Osteoblast (primary cell): ENCODE measurements at places on chromosomes 12 and 14. TPM values are rescaled to one million over a fixed set of nuclear protein-coding genes. Genes with fewer than 3 reads are reported as not detected.
A peak's percentile ranks its signal among the peaks of the same experiment; 100 is the strongest.

The PTPRQ gene
- total RNA-seq: 5.3 and 5.4 TPM in 2 replicates

The PTPRR gene
- total RNA-seq: under 0.01 TPM in 1 of 2 replicates, not detected in the other

The CLEC6A gene
- total RNA-seq: not detected in 2 replicates

The CLEC4D gene
- total RNA-seq: not detected in 2 replicates

The IFNG-AS1 gene
- under 0.01 and 0.29 TPM in 2 replicates for total RNA-seq

The BCL11B gene
- total RNA-seq: 0.36 and 0.88 TPM in 2 replicates

The CLEC14A gene
- total RNA-seq: 0.29 TPM in 1 of 2 replicates, not detected in the other

The CKB gene
- 5.1 and 8.3 TPM in 2 replicates for total RNA-seq

The GARIN6 gene
- total RNA-seq: not detected in 2 replicates

The AKAP3 gene
- total RNA-seq: 1.5 and 2.2 TPM in 2 replicates

The RHOJ gene
- 3.8 and 4.3 TPM in 2 replicates for total RNA-seq

The TBC1D30 gene
- 0.29 and 0.72 TPM in 2 replicates for total RNA-seq

DNA sequence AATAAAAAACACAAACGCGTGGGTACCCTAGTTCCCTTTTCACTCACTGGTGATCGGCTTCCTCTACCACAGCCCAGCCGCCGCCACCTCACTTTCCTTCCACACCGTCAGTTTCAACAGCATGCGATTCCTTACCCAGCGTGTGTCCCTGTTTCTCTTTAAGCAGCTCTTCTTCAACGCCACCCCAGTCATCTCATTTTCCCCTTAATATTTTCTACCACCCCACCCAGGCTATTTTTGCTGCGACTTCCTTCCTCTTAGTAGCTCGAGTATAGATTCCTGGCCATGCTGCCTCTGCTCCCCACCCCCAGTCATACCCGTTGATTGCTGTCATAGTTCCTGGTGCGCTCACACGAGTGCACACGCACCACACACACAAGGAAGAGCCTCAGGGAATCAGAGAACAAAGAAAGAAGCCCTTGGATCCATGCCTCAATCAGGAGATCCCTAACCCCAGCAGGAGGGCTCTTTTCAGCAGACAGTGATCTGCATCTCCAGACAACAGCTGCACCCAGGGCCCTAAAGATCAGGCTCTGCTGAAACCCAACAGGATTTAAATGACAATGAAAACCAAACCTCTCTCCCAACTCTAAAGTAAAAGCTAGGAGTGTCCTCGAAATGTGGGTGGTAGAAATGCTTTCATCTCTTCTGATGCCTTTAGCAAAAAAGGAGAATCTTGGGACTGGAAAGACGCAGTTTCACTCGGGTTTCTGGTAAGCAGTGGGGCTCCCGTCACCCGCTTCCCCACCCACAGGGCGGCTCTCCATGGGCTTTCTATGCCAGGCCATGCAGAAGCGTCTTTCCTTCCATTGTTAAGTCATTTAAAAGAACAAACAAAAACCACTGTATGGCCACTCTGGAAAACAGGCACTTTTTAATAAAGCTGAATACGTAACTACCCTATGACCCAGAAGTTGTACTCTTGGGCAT is 23.8 kb downstream of the VPS37B start:
- DNase-seq: peak; percentile 93

DNA sequence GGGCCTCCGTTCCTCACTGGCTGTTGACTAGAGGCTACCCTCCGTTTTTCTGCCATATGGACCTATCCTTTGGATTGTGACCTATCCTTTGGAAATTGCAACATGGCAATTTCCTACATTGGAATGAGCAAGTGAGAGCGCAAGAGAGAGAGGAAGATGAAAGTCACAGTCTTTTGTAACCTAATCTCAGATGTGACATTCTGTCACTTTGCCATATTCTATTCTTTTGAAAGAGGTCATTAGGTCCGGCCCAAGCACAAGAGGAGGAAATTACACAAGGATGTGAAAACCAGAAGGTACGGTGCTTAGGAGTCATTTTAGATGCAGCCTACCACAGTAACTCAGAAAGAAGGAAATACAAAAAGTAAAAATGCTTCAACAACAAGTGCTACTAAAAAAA is 47.3 kb upstream of the SRP54 start:
- DNase-seq: no peak

- no peak for DNase-seq
These were observed 494.5 kb downstream of the TMEM132D start for GRCh38 chr12:129409281-129409680.

DNA sequence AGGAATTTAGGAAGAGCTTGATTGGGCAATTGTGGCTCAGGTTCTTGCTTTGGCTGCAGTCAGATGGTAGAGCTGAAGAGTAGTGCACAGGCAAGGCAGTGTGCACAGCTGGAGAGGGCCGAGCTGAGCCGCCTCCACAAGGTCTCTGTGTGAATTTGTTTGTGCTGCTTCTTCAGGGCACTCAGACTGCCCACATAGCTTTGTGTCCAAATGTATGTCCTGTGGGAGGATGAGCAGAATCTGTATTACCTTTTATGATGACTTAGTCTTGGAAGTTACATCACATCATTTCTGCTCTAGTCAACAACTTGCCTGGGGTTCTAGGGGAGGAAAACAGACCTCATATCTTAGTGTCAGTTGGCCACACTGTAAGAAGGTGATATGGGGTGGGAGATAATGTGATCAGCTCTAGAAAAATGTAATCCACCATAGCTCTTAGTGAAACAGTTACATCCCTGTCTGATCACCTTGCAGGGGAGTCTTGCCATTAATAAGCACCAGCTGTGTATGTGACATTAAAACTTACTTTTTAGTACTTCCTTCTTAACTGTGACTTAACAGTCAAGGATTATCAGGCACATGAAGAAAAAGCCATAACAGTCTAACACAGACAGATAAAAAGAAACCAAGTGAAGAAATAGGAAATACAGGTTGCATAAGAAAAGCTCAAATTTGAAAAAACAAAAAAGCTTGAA is 53.4 kb downstream of the RCOR1 start:
- DNase-seq: no peak

GRCh38 chr12:49868952-49869815 is 26.3 kb upstream of the BCDIN3D start:
- DNase-seq: peak; percentile 98

DNA sequence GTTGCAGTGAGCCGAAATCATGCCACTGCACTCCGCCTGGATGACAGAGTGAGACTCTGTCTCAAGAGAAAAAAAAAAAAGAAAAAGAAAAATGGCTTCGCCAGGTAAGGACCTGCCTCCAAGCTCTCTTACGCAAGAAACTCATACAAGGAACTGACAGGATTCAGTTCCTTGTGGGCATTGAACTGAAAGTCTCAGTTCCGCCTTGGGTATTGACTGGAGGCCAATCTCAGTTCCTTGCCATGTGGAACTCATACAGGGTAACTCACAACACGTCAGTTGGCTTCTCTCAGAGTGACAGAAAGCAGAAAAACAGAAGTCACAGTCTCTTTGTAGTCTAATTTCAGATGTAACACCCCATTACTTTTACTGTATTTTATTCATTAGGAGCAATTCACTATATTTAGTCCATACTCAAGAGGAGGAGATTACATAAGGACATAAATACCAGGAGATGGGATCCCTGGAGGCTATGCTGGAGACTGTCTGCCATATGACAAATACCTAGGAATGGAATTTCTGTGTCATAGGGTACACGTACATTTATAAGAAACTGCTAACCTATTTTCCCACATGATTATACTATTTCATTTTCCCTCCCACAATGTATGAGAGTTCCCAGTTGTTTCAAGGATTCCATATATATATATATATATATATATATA is 11.4 kb upstream of the NOPCHAP1 start:
- peak; percentile 26 for DNase-seq

- DNase-seq: peak; percentile 36
These were observed 52.2 kb downstream of the ATXN2 start for GRCh38 chr12:111546758-111547383.

DNA sequence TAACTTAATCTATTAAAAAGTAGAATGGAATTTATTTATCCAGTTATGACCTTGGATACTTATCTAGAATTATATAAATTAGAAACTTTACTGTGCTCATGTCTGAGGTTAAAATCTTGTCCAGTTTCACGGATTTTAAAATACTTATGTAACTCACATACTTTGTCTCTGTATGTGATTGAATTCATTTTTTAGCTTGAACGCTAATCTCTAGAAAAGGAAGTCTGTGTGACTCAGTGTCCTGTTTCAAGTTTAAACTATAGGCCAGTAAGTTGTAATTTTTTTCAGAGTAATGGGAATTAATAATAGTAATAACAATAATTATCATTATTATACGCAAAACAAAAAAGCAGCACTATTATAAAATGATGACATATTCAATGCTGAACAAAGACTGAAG is 168.6 kb downstream of the CPNE8 start:
- no peak for DNase-seq

GRCh38 chr14:35374263-35374712 is 30.3 kb downstream of the NFKBIA start:
- peak; percentile 94 for DNase-seq

- no peak for DNase-seq
These were observed 235.9 kb upstream of the NOVA1 start for GRCh38 chr14:26833621-26834176.

DNA sequence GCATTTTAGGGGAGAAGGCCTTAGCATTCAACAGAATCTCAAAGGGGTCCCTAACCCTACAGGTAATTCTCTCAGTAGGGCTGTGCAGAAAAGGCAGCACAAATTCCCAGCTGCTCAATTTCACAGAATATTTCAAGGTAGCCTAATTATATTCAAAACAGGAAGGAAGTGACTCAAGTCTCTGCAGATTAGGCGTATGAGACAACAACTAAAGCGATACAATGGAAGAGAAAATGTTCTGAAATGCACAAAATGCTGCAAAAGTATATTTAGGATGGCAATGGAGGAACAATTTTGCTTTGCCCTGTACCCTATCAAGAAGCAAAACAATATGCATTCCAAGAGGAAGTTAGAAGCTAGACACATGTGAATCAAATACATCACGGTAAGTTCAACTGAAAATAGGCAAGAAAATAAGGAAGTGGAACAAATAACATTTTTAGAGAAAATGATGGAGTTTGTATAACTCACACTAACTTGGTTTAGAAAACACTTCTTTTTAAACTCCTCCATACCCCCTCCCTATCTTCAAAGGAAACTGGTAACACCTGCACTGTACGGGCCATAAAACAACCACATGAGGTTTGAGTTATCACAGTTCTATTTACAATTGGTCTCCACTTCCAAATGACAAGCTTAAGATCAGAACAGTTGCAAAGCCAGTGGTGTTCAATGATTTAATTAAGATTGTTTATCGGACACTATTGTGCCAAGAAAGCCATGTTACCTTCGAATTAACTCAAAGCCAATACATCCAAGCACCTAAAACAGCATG is 1.6 kb downstream of the GIT2 start:
- no peak for DNase-seq

DNA sequence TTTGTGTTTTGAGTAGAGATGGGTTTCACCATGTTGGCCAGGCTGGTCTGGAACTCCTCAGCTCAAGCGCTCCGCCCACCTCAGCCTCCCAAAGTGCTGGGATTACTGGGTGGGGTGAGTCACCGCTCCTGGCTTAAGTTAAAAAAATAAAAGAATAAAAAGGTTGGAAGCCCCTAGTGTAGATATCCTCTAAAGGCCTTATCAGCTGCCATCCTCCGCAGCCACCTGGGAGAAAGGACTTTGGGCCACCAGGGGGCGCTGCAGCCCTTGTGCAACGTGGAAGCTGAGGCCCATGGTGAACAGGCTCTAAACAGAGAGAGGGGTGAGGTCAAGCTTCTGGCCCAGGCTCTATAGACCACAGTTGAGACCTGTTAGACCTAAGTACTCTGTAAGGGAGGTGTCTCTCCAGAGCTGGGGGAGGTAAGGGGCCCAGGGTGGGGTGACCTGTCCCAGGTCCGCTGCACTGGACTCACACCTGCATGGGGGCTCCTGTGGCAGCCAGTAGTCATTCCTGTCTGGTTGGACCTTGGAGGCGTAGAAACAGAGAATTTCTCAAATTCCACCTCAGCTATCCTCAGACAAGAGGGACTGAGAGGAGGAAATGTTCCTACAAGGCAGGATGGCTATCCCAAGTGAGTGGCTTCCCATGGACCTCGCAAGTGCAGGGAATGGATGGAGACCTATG is 14.0 kb upstream of the RACGAP1 start:
- peak; percentile 91 for DNase-seq

- no peak for DNase-seq
These were observed 217.0 kb downstream of the BCL11B start for GRCh38 chr14:99055019-99055418.

DNA sequence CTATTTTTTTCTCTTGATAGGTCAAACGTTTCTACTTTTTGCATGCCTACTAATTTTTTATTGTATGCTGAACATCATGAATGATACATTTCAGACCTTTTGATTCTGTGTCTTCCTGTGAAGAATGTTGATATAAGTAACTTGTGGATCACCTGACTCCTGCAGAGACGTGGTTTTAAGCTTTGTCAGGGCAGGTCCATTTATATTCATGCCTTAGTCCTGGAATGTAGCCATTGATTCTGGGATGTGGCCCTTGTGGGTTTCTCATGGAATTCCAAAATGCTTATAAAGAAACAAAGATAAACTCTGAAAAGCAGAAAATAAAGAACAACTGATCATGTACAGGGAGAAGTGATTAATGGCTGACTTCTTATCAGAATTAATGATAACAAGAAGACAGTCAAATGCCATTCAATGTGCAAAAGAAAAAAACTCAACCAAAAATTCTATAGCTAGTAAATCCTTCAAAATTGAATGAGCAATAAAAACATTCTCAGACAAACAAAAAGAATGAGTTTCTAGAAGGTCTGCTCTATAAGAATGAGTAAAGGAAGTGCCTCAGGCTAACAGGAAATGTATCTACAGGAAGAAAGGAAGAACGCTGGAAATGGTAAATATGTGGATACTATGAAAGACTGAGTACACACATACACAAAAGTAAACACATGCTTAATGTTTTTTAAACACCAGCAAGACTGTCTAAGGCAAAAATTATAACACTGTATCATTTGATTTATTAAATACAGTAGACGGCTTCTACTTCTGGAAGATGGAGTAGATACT is 284.8 kb upstream of the DIO3 start:
- no peak for DNase-seq

DNA sequence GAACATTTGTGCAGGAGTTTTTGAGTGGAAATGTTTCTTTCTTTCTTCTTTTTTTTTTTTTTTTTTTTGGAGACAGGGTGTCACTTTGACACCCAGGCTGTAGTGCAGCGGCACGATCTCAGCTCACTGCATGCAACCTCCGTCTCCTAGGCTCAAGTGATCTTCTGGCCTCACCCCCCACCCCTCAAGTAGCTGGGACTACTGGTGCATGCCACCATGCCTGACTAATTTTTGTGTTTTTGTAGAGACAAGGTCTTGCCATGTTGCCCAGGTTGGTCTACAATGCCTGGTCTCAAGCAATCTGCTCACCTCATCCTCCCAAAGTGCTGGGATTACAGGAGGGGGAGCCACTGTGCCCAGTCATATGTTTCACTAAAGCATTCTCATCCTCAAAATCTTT is 69.2 kb upstream of the BCAT1 start:
- no peak for DNase-seq

DNA sequence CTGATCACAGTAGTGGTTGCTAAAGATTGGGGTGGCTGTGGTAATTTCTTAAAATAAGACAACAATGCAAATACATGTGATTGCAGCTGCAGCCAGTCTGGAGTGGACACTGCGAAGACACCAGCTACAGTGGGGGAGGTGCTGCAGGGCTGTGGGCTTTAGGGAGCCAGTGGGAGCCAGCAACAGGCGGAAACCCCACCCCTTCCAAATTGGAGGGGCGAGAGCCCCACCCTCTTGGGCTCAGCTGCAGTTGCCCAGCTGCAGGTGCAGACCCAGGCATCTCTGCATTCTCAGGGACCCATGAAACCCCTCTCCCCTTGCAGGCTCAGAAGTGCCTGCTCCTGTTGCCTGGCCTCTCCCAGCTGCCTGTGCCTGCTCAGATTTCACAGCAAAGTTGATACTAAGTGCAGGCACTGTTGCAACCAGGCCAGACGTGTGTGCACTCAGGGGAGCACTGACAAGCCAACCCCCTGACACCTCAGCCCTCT is 104.8 kb downstream of the MYF5 start:
- no peak for DNase-seq
